ENCODE measurements at places on chromosomes 6 and 20.

- no peaks in the 10 kb centered on the region for H3K36me3 ChIP-seq
- H3K27me3 ChIP-seq = no peaks in the 10 kb centered on the region
- H3K4me1 ChIP-seq = peaks cover 76% of the 10 kb centered on the region
- no peak overlapping the region for H3K4me3 ChIP-seq
- peak; percentile 69 for DNase-seq
Observed at GRCh38 chr6:166415306-166415705, 32.6 kb upstream of the MPC1 start.

GRCh38 chr20:7113577-7114466 is 346.3 kb downstream of the BMP2 start:
- peak; percentile 5 for DNase-seq
- H3K4me1 ChIP-seq = no peaks in the 10 kb centered on the region
- no peaks in the 10 kb centered on the region for H3K36me3 ChIP-seq
- no peaks in the 10 kb centered on the region for H3K27me3 ChIP-seq
- H3K4me3 ChIP-seq = no peak overlapping the region

GRCh38 chr6:106751501-106752252 is 122.3 kb downstream of the QRSL1 start:
- H3K4me1 ChIP-seq = no peaks in the 10 kb centered on the region
- no peak for DNase-seq
- no peak overlapping the region for H3K4me3 ChIP-seq
- no peaks in the 10 kb centered on the region for H3K36me3 ChIP-seq
- H3K27me3 ChIP-seq = peaks cover 12% of the 10 kb centered on the region

DNA sequence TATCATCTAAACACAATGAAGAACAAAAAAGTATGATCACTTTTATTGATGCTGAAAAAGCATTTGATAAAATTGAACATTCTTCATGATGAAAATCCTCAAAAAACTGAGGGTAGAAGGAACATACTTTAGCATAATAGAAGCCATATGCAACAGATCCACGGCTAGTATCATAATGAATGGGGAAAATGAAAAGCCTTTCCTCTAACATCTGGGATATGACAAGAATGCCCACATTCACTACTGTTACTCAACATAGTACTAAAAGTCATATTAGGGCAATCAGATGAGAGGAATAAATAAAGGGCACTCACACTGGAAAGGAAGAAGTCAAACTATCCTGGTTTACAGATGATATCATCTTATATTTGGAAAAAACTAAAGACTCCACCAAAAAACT is 256.6 kb downstream of the RFPL4B start:
- DNase-seq = no peak
- H3K36me3 ChIP-seq = no peaks in the 10 kb centered on the region
- H3K4me3 ChIP-seq = no peak overlapping the region
- H3K27me3 ChIP-seq = no peaks in the 10 kb centered on the region

GRCh38 chr6:69820438-69820837 is 23.6 kb upstream of the LMBRD1 start:
- H3K27ac ChIP-seq = no peak overlapping the region
- no peaks in the 10 kb centered on the region for H3K4me1 ChIP-seq
- no peak for DNase-seq
- no peaks in the 10 kb centered on the region for H3K27me3 ChIP-seq
- H3K36me3 ChIP-seq = no peaks in the 10 kb centered on the region
- no peak overlapping the region for H3K4me3 ChIP-seq

DNA sequence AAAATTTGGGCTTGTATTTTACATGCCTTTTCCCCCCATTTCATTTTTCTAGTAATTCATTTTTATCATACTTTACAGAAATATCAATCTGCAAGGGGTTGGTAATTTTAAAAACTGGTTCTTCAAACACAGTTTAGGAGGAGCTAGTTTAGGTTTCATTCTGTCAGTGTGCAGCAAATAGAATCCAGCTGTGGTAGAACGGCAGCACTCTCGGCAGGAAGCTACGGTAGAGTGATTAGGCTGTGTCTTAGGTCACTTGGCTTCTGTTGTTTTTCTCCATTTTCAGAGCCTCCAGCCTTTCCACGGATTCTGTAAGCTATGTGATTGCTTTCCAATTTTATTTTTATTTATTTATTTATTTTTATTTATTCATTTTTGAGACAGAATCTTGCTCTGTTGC is 32.7 kb downstream of the TLDC2 start:
- H3K27me3 ChIP-seq = no peaks in the 10 kb centered on the region
- no peaks in the 10 kb centered on the region for H3K4me1 ChIP-seq
- no peak overlapping the region for H3K27ac ChIP-seq
- H3K4me3 ChIP-seq = no peak overlapping the region

- H3K4me3 ChIP-seq = no peak overlapping the region
- no peaks in the 10 kb centered on the region for H3K36me3 ChIP-seq
- no peaks in the 10 kb centered on the region for H3K4me1 ChIP-seq
- DNase-seq = no peak
Observed at GRCh38 chr6:136644597-136644952, 94.4 kb upstream of the MAP7 start.

DNA sequence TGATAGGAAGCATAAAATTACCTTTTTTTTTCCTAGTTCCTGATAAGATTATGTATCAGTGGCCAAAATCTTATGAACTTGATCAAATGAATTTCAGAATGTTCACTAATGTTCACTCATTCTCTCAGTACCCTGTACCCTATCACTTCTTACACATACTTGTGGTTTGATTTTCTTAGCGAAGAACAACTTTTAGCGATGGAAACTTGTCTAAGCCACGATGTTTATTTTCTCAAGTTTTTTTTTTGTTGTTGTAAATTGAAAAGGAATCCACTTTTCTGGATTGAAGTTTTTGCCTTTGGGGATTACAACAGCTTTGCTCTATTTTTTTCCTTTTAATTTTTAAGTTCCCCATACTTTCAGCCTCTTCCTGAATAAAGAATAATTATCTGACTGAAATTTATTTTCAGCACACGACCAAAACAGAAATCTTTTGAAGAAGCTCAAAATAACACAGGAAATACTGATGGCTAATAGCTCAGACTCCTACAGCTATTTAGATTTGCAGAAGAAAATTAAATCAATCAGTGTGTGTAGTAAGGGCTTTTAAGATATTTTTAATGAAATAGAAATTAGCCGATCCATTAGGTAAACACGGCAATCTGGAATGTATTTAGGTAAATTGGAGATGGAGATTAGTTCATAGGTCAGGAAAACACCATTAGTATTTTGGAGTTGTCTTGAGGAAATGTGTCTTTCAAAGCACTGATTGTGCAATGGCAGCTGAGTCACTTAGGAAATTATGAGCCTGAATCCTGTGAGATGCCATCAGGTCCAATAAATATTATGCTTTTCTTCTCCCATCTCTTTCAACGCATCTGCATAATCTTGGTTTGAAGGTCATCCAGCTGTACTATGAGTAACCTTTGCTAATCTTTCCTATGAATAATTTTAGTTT is 217.5 kb downstream of the GJA1 start:
- peaks cover 59% of the 10 kb centered on the region for H3K4me1 ChIP-seq
- H3K27ac ChIP-seq = peak overlapping the region; percentile 92
- no peaks in the 10 kb centered on the region for H3K27me3 ChIP-seq
- H3K36me3 ChIP-seq = no peaks in the 10 kb centered on the region

- peaks cover 25% of the 10 kb centered on the region for H3K4me1 ChIP-seq
- no peak overlapping the region for H3K4me3 ChIP-seq
- no peaks in the 10 kb centered on the region for H3K36me3 ChIP-seq
- DNase-seq = no peak
- no peak overlapping the region for H3K27ac ChIP-seq
- H3K27me3 ChIP-seq = no peaks in the 10 kb centered on the region
Observed at GRCh38 chr6:149265945-149266344, 51.6 kb upstream of the TAB2 start.

GRCh38 chr6:8658416-8658815 is 223.1 kb upstream of the SLC35B3 start:
- no peaks in the 10 kb centered on the region for H3K27me3 ChIP-seq
- no peak overlapping the region for H3K27ac ChIP-seq
- H3K4me1 ChIP-seq = no peaks in the 10 kb centered on the region
- no peak for DNase-seq

DNA sequence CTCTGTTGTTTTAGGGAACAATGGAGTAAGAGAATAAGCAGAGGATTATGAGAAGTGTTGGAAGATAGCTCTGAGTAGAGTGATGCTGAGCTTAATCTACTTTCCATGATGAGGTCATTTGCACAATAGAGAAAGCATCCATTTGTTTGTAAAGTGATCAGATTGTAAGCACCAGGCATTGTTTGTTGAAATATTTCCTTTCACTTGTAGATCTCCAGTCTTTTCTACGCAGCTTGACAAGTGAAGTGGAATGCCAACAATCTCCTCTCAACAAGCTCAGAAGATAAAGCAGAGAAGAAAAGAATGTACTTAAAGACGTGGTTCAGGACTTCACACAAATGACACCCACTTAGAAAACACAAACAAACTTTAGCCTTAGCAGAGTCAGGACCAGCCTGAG is 80.1 kb upstream of the MARCKS start:
- H3K27ac ChIP-seq = no peak overlapping the region
- H3K27me3 ChIP-seq = no peaks in the 10 kb centered on the region
- DNase-seq = no peak
- H3K36me3 ChIP-seq = no peaks in the 10 kb centered on the region
- no peak overlapping the region for H3K4me3 ChIP-seq
- no peaks in the 10 kb centered on the region for H3K4me1 ChIP-seq

DNA sequence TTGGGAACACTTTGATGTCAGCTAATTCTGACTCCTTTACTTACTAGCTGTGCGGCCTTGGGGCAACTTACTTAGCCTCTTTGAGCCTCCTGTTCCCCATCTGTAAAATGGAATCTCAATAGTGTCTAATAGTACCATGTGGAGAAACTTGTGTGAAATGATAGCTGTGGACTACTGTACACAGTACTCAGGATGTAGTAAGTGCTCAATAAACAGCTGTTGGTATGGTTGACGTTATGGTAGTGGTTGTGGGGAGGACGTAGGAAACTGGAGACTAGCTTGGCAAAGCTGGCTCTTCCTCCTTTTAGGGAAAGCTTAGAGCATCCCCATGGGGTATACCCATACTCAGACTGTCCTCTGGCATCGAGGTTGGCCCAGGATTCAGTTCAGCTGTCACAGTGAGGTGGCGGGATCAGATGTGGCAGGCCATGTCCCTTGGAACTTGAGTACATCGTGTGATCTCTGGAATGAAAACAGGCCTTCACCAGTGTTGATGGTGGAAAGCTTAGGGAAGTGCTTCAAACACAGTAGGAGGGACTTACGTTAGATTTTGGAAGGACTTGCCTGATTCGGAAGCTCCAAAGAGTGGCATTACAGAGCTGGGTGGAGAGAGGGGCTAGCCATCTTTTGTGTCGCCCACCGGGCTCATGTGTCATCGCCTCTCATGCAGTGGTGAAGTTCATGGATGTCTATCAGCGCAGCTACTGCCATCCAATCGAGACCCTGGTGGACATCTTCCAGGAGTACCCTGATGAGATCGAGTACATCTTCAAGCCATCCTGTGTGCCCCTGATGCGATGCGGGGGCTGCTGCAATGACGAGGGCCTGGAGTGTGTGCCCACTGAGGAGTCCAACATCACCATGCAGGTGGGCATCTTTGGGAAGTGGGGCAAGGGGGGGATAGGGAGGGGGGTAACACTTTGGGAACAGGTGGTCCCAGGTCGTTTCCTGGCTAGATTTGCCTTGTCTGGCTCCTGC is 7.1 kb downstream of the VEGFA start:
- peaks cover 5% of the 10 kb centered on the region for H3K27me3 ChIP-seq
- H3K4me3 ChIP-seq = no peak overlapping the region
- H3K27ac ChIP-seq = no peak overlapping the region
- H3K4me1 ChIP-seq = peaks cover 32% of the 10 kb centered on the region
- no peak for DNase-seq
- H3K36me3 ChIP-seq = peaks cover 96% of the 10 kb centered on the region

DNA sequence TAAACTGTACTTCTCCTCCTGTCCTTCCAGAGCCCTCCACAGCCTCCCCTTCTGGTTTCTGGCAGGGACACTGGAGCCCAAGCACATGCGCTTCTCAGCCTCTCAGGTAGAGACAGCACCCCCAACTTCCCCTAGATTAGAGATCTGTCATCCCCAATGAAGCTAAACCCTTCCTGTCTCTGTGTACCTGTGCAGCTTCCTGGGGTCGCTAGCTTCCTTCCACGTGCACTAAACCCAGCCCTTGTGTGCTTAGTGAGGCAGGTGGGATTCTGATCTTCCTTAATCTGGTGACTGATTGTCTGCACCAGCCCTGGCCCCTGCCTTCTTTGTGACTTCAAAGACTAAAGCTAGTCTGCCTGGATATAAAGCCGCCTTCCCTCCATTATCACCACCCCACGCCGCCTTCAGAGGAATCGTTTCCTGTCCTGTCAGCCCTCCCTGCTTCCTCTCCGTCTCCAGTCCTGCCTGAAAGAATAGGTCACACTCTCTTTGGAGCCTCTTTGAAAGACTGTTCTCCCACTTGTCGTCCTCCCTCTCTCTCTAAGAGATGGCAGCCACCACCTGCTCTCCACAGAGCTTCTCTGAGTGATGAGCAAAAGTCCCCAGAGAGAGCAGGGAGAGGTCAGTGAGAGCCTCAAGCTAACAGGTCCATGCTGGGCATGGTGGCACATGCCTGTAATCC is 27.5 kb downstream of the CAPN11 start:
- DNase-seq = no peak
- H3K36me3 ChIP-seq = no peaks in the 10 kb centered on the region
- H3K4me3 ChIP-seq = no peak overlapping the region
- H3K27ac ChIP-seq = no peak overlapping the region

- H3K27me3 ChIP-seq = no peaks in the 10 kb centered on the region
- no peaks in the 10 kb centered on the region for H3K36me3 ChIP-seq
- no peak for DNase-seq
Observed at GRCh38 chr6:140669321-140669720, 1294.9 kb upstream of the CITED2 start.

- no peaks in the 10 kb centered on the region for H3K36me3 ChIP-seq
- DNase-seq = no peak
- no peak overlapping the region for H3K4me3 ChIP-seq
- no peaks in the 10 kb centered on the region for H3K27me3 ChIP-seq
- peaks cover 93% of the 10 kb centered on the region for H3K4me1 ChIP-seq
- peak overlapping the region; percentile 94 for H3K27ac ChIP-seq
Observed at GRCh38 chr20:23114448-23115082, 28.4 kb upstream of the CD93 start.

DNA sequence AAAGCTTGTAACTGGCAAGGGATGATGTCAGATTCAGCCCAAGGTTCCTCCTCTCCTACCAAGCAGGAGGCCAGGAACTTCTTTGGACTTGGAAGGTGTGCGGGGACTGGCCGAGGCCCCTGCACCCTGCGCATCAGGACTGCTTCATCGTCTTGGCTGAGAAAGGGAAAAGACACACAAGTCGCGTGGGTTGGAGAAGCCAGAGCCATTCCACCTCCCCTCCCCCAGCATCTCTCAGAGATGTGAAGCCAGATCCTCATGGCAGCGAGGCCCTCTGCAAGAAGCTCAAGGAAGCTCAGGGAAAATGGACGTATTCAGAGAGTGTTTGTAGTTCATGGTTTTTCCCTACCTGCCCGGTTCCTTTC is 14.4 kb downstream of the TNFAIP3 start:
- H3K36me3 ChIP-seq = peaks cover 71% of the 10 kb centered on the region
- H3K4me3 ChIP-seq = no peak overlapping the region
- no peak for DNase-seq
